NCI-H1436 treated with DMSO at 0.1 percent for 48 hours (cell line): ENCODE measurements at places on chromosomes 12 and 14.

- no peak for DNase-seq
Measured at GRCh38 chr14:75277815-75278421, 710 bp upstream of the FOS start.

DNA sequence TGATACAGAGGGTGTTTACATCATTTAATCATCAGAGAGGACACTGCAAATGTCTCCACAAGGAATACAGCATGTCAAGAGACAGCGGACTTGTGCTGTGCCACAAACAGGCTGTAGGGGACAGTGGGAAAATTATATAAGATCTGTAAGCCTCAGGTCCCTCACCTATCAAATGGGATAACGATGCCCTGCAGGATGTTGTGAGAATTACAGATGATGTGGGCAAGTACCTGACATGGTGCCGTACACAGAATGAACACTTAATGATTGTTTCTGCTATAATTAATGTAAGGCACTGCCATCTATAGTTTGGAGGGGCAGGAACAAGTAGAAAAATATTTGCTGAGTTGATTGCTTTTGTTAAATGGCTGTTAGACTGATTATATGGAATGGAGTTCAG is 81.9 kb upstream of the GTF2A1 start:
- DNase-seq, result no peak

GRCh38 chr14:65045709-65046108 is 56.6 kb downstream of the MAX start:
- no peak for DNase-seq

DNA sequence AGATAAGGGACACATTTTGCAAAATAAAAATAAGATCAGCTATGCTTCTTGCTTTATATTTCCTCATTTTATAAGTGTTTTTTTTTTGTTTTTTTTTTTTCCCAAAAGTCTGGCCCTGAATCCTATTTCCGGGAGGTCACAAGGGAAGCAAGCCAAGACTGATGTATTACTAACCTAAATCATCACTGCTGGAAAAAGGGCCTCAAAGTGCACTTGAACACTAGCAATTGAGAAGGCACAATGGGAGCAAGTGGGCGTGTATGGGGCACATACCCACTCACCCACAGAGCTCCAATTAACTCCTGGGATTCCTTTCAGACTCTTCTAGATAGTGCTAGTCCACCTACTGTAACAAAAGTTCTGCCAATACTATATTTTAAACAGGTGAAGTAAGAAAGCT is 58.8 kb downstream of the STON2 start:
- no peak for DNase-seq

DNA sequence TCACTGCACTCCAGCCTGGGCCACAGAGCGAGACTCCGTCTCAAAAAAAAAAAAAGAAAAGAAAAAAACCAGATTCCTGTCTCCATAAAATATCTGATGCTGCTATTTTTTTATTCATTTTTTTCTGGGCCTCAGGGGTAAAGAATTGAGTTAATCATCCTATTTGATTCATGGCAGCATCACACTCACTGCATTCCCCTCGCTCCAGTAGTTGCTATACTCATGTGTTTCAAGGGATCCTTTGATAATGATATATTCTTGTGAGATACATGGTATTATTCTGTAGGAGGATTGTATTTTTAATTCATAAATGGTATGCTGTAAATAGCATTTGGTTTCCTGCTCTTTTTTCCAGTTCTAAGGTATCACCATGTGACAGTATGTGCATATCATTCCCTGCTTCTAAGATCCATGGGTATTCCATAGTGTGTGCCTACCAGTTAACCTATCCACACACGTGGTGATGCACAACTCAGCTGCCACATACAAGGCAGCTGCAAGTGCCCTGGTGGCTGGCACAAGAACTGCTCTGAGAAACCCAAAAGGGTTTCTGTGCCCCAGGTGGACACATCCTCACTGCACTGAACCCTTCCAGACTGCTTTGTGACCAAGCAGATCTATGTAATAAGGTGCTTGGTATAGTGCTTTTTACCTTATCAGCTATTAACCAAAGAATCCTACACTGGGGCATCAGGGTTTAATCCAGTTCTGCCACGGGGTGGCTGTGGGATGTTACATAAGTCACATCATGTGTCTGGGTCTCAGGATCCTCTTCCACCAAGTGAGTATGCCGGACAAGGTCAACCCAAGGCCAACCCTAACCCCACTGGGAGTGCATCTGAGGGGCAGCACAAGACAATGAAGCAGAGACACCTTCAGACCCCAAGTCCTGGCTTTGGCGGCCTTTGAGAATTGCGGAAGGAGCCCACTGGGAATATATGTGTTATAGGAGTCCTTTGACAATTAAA is 74.6 kb downstream of the ZFP36L1 start:
- no peak for DNase-seq

- DNase-seq, result no peak
Measured at GRCh38 chr12:116647813-116648212, 88.6 kb downstream of the MAP1LC3B2 start.

DNA sequence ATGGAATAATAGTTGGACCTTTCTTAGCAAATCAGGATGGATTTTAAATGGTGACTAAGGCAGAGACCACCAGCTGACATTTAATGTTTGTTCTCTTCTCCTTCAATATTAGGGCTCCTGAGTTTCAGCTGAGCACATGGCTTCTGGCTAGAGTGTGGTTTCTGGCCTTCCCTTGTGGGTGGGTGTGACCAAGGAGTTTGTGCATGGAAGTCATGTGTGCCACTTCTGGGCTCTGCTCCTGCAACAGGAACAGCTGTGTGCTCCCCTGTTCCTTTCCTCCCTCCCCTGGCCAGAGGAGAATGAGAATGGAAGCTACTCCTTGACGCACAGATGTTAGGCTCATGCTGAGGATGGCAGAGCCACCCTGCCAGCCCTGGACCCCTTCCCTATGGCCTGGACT is 44.2 kb downstream of the CCDC175 start:
- no peak for DNase-seq

- DNase-seq, result peak; percentile 92
Measured at GRCh38 chr12:102879144-102879763, 37.8 kb downstream of the PAH start.

- DNase-seq, result no peak
Measured at GRCh38 chr14:106024983-106025604, 498.7 kb downstream of the TMEM121 start.

DNA sequence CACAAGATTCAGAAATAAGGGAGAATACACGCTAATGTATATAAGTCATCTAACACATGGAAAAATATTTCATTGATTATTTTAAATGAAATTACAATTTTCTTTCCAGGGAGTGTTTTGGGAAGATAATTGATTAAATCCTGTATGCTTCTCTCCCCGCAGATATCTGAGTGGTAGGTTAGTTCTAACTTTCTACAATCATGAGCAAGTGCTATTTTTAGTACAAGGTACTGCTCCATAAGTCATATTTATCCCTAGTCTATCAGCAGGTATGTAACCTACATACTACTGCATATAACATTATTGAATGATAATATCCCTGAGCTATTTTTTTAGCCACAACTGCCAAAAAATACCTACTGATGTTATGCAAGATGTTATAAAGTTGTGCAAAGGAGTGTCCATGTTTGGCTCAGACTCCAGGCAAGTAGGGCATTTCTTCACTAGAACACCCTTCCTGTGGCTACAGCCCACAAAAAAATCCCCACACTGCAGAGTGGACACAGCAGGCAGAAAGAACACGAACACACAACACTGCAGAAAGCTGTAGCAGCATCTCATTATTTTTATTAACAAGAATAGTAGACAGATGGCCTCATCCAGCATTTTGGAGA is 87.0 kb downstream of the SEC23A start:
- DNase-seq, result no peak

DNA sequence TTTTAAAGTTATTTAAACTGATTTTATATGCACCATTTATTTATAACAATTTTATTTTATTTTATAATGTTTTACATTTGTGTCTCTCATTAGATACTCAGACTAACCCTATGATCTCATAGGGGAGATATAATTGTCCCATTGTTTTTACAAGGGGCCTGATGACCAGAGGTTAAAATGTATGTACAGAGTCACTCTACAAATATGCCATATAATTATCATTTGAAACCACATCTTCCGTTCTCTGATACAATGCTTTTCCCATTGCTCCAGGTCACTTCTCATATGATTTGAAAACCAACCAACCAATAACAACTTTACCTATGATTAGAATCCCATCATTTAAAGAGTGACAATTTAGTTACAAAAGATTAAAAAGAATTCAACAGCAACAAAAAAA is 137.8 kb downstream of the GPHN start:
- no peak for DNase-seq

GRCh38 chr12:80709811-80710726 is 2.6 kb downstream of the MYF6 start:
- DNase-seq, result no peak

GRCh38 chr14:23443411-23443812 is 8.0 kb upstream of the MYH7 start:
- DNase-seq, result no peak

DNA sequence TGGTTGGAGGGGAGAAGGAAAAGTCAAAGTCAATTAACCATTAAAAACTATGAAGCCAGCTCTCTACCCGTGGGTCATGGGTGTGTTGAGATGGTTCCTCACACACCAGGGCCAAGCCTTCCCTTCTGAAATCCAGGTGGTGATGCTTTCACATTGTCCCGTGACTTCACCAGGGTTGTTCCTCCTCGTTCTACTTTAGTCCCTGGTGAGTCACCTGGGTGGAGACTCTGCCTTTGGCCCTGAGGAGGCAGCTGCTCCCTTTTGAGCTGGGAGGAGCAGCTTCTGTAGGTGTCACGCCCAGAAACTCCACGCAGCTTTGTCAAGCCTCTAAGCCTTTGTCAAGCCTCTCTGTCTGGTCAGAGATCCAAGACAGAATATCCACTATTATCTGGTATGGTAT is 348.3 kb downstream of the BMP4 start:
- DNase-seq, result no peak

GRCh38 chr14:62409169-62409568 is 636.1 kb downstream of the KCNH5 start:
- DNase-seq, result no peak

GRCh38 chr14:84988357-84988756 is 541.6 kb upstream of the FLRT2 start:
- DNase-seq, result no peak

DNA sequence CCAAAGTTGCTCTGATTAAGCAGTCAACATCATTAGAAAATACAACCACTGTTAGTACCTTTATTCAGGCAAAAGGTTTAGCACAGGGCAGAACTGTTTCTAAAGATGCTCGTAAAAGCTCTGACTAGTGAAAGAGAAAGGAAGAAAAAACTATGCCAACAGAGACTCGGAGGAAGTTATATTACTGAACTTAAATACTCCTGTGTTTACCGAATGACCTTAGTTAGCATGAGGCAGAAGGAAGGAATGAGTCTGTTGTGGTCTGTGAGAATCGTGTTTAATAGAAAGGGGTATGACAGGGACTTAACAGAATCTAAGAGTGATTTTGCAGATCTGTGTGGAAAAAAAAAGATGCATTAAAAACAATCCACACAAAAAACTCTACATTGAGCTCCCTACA is 84.1 kb upstream of the OVCH1 start:
- no peak for DNase-seq

DNA sequence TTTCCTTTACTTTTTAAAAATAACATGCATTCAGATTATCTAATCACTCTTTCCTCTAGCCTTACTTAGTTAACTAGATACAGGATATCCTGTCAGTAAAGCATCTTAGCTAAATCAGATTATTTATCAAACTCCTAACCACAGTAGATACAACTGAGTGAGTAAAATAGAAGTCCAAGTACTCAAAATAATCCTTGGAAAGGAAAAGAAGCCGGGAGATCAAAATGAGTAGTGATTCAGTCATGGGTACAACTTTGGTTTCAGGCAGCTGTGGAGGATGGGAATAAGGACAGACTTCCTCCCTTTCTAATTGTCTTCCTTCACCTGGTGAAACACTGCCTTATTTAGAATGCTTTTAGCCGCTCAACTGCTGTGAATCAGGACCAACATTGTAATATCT is 29.4 kb downstream of the GNG2 start:
- DNase-seq, result no peak

DNA sequence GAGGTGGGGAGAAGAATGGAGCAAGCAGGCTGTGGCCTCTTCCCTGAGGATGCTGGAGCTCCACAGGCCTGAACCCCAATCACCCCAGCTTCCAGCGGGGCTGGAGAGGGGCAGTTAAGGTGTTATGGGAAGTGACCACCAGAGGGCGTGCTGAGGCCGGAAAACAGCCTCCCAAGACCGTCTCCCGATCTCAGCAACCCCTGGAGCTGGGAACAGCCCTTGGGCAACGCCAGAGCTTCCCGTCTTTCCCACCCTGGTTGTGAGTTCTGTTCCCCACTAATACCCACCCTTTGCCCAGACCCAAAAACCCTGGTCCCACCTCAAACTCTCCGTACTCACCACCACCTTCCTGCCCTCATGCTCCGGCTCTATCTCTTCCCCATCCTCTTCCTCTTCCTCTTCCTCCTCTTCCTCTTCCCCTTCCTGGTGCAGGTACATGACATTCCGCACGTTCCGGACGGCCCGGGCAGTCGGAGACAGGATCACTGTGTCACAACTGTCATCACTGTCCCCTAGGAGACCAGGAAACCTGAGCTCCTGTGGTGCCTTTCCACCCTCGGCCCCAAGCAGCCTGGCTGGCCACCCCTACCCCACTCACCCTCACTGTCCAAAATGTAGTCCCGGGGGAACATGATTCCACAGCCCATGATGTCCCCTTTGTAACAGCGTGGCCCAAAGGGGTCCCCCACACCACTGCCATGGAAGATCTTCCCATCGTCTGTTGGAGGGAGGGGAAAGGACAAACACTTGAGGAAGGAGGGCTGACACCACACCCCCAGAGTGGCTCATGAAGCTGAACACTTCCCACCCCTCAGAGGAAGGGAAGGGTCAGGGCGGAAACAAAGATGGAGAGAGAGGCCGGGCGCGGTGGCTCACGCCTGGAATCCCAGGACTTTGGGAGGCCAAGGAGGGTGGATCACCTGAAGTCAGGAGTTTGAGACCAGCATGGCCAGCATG is 12.9 kb downstream of the SPRYD3 start:
- no peak for DNase-seq

DNA sequence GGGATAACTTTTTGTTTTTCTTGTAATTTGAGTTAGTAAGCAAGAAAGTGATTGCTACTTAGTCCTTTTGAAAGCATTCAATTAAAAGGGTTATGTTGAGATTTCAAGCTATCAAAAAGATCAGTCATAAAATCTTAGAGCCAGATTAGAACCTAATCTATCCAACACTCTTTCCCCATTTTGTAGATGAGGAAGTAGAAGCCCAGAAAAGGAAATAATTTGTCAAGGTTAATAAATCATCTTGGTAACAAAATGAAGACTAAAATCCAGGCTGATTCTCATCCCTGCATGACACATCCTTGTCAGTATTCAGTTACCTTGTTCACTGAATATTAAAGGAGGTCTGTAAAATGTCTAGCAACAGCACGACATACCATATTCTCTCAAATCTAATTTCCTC is 26.5 kb downstream of the PPP1R13B start:
- DNase-seq, result no peak

DNA sequence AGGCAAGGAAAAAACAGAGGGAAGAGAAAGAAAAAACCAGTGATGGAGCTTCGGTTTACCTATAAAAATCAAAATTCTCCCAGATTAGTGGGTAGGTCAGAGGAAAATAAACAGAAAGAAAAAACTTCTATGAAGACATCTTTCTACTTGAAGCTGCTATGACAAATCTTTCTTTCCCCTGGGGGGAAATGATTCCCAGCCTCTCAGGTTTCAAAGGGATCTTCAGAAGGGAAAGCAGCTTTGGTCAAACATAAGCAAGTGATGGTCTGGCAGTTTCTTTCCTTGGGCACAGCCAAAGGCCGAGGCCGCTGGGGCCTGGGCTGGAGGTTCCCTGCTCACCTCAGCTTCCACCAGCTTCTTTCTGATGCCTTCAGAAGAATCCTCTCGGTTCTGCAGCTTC is 104.5 kb downstream of the PRKAB1 start:
- DNase-seq, result no peak
